Stimulated activated CD4-positive, alpha-beta T cell treated with anti-CD3 and anti-CD28 coated beads, Interleukin-15, amount 100 ng/mL, for 1 hour (primary cell): ENCODE measurements at places on chromosomes 13 and 19.

GRCh38 chr13:33865945-33866344 lies 48.0 kb downstream of the RFC3 start:
- DNase-seq = no peak

GRCh38 chr19:51422053-51422448 lies 4.6 kb upstream of the SIGLEC10 start:
- DNase-seq = peak; percentile 85

DNA sequence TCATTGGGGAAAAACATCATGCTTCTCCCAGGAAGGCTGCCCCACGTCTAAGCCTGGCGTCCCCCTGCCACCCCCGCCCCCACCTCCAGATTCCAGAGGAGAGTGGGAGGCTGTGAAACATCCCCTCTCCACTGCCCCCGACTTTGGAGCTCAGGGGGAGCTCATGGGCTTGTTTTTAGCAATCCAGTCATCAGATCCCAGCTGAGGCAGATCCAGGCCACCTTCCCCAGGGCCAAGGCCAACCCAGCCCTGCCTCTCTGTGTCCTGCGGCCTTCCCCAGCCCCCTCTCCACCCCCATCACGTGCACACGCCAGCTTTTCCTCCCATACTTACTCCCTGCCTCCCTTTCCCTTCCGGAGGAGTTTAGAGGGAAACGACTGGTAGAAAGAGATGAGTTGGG lies 38.8 kb downstream of the SHISA2 start:
- no peak for DNase-seq

GRCh38 chr19:49210901-49211451 lies 53.4 kb downstream of the TRPM4 start:
- DNase-seq = no peak

- no peak for DNase-seq
Measured at GRCh38 chr19:35460608-35461007, 12.6 kb downstream of the FFAR2 start.

DNA sequence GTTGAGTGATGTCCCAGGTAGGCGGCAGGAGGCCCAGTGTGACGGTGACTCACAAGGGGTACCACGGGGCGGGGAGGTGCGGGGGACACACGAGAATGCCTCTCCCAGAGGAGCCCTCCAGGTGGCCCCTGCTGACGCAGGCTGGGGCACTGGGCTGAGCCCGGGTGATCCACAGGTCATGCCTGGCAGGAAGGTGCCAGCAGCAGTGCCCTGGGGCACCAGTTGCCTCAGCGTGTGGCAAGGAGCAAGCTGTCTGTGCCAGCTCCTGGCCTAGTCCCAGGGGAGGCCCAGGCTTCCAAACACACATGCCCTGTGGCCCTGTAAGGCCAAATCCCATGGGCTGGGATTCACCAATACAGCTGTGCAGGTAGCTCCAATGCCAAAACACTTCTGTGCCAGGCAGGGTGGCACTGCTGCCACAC lies 28.0 kb downstream of the AKT2 start:
- no peak for DNase-seq

- no peak for DNase-seq
Measured at GRCh38 chr13:103199380-103200088, 133.3 kb upstream of the SLC10A2 start.

DNA sequence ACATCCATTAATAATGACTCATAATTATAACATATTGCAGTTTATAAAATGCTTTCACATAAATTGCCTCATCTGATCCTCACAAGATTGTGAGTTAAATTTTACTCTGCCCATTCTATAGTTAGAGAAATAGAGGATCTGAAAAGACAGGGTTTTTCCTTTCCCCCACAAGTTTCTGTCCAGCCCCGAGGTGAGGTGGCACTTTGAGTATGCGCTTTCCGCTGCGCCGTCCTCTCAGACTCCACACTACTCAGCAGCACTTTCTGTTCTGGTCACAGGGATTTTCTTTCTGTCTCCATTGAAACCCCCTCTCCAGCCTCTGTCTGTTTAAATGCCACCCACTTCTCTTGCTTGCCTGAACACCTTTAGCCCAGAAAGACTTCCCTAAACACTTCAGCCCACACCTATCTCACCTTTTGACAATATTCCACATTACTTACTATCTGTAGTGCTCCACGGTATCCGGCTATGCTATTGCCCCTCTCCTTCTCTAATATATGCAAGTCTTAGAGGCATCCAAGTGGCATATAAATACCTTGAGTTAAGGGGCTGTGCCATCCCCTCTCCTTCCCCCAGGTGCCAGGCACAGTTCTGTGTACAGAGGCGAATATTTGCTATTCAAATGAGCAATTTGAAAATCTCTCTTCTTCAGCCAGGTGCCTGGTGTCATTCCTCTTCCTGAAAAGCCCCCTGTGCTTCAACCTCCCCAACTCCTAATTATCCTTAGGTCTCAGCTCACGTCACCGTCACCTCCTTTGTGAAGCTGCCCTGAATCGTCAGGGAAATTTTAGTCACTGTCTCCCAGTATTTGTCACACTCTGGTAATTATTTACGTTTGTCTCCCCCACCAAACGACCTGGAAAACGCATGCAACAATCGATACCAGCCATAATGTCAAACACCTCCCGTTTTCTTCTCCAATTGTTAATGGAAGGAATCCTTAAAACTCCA lies 268.7 kb downstream of the NHLRC3 start:
- DNase-seq = no peak
